Activated T-helper 2 cell treated with anti-CD3 and anti-CD28 coated beads, Interferon-gamma antibody, Interleukin-2, Interleukin-4, amounts not matched to agents 10 μg/mL and 5 μg/mL and 100 μg/mL, durations not matched to agents 14 hours and 24 hours and 36 hours (primary cell): ENCODE measurements at places on chromosomes 5 and 9. TPM values are rescaled to one million over a fixed set of nuclear protein-coding genes. Genes with fewer than 3 reads are reported as not detected.

PCDHAC2 gene
- not detected in 2 replicates for total RNA-seq

DNA sequence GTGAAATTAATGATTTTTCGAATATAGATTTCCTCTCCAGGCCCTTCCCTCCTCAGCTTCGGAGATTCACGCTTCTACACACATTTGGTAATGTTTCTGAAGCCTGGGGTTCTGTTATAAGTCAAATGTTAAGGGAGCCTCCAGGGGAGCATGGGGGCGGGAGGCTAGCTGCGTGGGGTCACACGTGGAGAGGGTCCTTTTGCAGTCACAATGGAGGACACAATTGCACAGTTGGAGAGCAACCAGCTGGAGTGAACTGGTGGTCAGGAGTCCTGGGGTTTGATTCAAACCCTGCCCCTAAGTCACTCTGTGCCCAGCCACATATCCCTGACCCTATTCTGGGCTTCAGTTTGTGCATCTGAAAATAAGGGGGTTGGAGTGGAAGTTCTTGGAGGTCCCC, 481.4 kb downstream of the CDK5RAP2 start:
- no peak for DNase-seq

- no peak for DNase-seq
These were observed 111.3 kb downstream of the NUDT12 start for GRCh38 chr5:103451261-103451660.

DNA sequence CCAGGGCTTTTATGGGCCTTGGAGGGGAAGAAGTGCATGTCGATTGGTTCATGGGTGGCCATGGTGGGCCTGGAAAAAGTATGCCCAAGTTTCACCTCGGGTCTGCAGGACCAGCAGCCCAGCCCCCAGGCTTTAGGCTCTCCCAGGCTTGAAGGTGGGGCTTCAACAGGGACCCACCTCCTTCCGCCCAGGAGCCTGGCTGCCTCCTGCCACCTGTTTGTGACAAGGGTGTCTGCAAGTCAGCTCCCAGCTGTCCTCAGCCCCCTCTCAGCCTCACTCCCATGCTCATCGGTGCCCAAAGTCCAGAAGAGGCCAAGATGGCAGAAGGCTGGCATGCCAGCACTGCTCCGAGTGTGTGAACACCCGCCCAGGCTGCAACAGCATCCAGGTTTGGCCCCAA, 1063.2 kb upstream of the ACO1 start:
- DNase-seq, result no peak
